Stimulated activated CD8-positive, alpha-beta memory T cell treated with anti-CD3 and anti-CD28 coated beads, Interleukin-15, amount 100 ng/mL, for 48 hours (primary cell): ENCODE measurements at places on chromosomes 5 and 9.

GRCh38 chr5:139666551-139666950, 18.4 kb downstream of the CXXC5 start:
- no peak for DNase-seq

- no peak for DNase-seq
Observed at GRCh38 chr5:36535859-36536615, 70.4 kb upstream of the SLC1A3 start.

DNA sequence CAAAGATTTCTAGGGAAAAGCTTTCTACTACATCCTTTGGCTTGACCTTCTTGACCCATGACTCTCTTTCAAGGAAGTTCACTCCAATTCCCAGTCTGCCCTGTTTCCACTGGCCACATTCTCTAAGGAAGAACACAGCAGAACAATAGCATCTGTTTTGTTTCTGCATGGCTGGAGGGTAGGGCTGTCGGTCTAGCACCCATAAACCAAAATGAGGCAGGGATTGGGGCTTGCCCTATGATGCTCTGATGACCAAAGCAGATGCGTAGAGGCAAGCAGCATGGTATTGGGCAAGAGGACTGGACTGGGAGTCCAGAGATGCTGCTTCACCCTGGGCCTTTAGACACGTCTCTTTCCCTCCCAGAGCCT, 24.1 kb downstream of the GOLGA2 start:
- no peak for DNase-seq

DNA sequence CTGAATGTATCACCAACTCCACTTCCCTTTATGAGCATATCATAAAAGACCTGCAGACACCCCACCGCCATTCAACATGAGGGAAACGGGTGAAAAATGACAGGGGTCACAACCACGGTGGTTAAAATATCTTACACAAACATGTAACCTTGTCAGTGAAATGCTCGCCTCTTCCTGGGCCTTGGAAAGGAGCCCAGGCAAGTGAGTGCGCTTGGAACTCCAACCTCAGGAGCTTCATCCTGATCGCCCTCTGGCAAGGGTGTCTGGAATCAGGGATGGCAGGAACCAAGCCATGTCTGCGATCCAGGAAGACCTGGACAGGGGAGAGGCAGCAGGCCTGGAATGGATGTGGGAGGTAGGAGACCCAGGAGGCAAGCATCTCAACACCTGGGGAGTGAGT, 282.7 kb downstream of the GAS1 start:
- no peak for DNase-seq

DNA sequence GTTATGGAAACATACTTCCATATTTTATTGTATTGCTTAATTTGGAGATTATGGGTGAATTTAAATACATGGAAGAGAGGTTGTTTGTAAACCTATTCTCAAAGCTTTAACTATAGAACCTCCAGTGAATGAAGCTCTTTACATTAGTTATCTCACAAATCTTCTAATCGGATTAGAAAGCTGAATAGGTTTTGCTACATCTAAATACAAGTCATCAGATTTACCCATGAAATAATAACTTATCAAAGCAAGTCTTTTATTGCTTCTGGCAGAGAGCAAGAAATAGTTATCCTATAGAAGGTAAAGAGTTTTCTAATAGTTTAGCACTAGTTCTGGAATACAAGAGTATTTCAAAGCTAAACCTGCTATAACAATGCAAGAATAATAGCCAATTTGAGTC, 104.4 kb upstream of the SREK1 start:
- no peak for DNase-seq

DNA sequence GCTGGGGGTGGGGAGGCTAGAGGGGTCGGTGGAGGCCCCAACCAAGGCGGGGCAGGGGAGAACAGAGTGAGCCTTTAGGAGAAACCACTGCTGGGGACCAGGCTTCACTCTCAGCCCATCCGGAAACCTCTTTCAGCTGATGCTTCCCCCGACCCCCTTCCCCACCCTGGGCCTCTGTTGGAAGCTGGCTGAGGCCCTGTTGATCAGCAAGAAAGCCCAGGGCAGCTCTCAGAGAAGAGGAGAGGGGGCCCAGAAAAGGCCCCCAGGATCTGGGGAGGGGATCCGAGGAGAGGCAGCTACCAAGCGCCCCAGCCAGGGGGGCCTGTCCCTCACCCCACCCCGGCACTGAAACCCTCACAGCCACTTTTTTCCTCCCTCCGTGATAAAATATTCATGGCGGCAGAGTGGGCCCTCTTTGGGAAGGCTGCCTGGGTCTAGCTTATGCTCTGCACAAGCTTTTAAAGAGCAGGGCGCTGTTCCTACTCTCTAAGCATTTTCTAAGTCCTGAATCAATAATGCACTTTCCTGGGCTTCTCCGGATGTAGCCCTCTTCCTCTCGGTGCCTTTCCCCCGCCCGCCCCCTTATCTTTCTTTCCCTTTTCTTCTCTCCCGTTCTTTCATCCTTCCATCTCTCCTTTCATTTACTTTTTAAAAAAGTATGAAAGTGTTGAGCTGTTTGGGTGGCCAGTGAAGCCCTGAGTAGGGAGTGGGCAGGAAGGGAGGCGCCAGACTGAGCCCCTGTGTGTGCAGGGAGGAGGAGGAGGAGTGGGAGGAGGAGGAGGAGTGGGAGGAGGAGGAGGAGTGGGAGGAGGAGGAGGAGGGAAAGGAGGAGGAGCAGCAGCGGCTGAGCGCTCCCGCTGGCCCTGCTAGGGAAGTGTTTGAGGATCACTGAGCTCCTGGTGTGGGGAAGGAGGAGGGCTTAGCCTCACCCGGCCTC, 23.5 kb downstream of the NTNG2 start:
- DNase-seq: no peak

DNA sequence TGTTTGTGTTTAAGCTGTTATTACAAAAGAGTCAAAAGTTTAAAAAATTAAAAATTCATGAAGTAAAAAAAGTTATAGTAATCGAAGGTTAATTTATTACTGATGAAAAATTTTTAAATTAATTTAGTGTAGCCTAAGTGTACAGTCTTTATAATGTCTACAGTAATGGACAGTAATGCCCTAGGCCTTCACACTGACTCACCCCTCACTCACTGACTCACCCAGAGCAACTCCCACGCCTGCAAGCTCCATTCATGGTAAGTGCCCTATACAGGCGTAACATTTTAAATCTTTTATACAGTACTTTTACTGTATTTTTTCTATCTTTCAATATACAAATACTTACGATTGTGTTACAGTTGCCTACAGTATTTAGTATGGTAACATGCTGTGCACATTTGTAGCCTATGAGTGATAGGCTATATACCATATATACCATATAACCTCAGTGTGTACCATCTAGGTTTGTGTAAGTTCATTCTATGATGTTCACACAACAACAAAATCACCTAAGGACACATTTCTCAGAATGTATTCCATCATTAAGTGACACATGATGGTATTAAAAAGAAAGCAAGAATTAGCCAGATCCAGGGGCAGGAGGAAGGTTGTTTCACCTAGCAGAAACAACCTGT, 40.1 kb downstream of the DCAF10 start:
- DNase-seq: no peak

- no peak for DNase-seq
Observed at GRCh38 chr9:13508681-13509080, 229.2 kb upstream of the MPDZ start.

DNA sequence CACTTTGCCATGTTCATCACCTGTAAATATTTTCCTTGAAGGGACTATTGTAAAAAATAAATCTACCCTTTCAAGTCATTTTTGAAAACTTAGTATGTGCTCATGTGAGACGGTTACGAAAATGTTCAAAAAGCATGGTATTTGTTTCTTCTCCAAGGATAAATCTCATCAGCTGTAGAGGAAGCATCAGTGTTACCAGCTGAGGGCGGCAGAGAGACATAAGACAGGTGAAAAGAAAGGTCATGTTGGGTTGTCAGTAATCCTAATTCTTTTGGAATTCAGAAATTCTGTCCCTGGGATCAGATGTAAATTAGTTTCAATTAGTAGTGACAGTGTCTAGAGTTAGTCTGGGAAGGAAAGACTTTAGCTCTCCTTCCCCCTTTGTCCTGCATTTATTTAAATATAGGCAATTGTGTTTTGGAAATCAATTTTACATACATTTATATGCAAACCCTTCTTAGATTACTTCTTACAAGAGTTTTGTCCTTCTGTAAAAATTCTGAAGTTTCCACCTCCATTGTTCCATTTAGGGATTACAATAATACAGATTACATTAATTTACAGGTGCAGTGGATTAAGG, 791.9 kb upstream of the CDH6 start:
- no peak for DNase-seq

DNA sequence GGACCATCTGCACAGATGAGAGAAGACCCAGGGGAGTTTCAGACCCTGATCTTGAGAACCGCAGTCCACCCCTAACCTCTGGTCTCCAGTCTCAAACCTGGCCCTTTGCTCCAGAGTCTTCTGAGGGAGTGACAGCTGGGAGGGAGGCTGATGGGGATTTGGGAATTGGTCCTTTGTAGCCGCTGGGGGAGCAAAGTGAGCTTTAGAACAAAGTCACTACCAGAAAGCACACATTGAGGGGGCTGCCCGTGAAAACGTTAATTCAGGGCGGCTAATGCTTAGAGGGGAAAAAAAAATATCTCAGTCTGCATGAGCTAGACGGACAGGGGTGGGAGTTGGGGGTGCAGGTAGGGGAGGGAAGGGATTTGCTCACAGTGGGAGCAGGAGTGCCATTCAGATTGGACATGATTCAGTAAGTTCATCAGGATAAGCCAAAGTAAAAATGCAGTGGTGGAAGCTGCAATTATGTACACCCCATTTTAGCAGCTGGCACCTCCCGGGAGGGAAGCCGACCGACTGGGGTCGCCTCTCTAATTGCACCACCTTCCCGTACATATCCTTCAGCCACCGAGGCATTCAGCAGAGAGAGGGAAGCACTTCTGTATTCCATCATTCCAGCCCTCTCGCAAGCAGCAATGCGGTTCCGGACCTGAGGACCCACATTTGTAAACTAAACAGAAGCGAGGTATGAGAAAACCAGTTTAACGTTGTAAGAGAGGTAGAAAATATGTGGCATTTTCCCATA, 123.4 kb upstream of the RETREG1 start:
- DNase-seq: no peak

DNA sequence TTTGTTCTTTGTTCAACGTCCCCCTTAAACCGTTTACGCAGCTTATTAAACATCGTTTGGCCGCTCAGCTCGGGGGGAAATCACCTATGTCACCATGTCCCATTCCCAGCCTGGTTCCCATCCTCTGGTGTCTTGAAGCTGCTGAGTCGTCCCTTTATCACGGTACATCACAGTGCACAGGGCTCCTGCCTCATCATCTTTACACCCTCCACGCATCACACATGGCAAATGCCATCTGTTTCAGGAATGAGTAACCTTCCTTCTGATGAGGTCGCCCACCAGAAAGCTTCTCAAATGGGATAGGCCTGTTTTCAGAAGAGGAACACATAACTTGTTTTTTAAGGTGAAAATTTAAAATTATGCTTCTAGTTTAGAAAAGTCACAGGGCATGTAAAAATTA, 7.9 kb upstream of the LHX6 start:
- no peak for DNase-seq

DNA sequence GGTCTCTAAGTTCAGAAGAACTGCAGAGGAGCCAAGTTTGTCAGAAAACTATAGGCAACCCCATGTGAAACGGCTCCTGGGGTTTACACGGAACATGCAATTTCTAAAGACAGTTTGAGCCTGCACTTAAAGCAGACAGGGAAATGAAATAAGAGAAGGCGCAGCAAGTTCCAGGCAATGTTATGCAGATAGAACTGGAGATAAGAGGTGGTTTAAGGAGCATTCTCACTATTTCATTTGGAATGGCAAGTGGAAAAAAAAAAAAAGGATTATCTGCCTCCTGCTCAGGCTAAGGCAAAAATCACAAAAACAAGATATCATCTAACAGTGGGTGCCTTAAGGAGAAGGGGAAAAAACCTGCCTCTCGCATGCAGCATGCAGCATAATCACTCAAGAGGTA, 2252.4 kb downstream of the MAT2B start:
- no peak for DNase-seq

DNA sequence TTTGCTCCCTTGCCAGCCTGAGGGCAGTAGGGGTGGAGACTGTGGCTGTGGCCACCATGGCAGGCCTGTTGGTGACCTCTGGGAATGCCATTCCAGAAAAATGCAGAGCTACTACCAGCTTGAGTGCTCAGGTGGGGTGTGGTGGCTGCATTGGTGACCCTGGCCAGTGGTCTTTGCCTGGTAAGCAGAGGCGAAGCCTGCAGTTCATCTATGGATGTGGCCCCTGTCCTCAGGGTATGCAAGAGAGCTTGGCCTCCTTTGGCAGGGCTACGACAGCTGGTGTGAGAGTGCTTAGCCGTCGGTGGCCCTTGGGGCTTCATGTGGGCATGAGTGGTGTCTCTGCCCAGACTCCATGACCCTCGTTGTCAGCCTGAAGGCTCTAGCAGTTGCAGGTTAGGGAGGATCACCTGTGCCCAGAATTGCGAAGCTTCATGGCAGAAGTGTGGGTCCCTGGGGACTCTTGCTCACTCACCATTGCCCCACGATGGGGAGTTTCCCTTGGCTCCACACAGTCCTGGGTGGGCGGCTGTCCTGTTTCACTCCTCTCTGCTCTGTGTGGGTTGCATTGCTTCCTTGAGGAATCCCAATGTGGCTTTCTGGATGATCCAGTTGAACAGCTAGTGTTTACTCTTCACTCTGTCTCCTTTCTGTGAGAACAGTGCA, 117.9 kb upstream of the CDH12 start:
- DNase-seq: no peak

- no peak for DNase-seq
Observed at GRCh38 chr5:2511706-2512105, 239.8 kb downstream of the IRX2 start.

DNA sequence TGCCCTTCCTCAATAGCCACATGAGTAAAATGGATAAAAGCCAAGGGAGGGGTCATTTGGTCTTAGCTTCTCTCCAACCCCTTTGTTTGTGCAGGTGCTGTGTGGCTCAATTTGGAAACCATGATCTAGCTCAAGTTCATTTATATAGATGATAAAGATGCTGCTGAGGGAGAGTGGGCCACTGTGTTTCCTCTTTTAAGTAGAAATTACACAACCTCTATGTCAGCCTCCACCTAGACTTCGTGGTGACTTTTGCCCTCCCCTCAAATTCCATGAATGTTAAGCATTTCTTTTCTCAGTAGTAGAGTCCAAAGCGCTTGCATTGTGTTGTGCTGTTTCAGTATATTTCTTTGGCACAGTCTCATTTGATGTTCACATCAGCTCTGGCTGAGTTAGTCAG, 241.4 kb downstream of the ARHGAP26 start:
- no peak for DNase-seq

GRCh38 chr5:137405393-137405792, 93.7 kb downstream of the SPOCK1 start:
- no peak for DNase-seq

GRCh38 chr5:94812232-94812631, 193.8 kb downstream of the SLF1 start:
- no peak for DNase-seq

- DNase-seq: no peak
Observed at GRCh38 chr9:28293369-28294090, 720.2 kb upstream of the C9orf72 start.

DNA sequence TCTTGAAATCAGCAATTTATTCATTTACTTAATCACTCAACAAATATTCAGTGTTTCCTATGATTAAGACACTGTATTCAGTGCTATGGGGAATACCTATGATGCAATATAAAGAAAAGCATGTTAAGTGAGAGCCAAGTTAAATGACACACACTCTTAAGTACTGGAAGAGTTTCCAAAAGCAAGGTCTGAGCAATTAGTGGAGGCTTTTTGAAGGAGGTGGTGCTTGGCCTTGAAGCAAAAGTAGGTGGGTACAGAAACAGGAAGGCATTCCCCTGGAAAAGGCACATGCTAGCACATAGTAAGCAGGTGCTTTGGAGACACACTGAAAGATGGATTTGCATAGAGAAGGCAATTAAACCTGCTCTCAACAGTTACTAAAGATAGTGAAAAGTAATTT, 4.0 kb downstream of the TSLP start:
- DNase-seq: no peak

- no peak for DNase-seq
Observed at GRCh38 chr5:145981589-145982571, 45.5 kb downstream of the SH3RF2 start.
